ENCODE measurements at places on chromosomes 6 and 20.

- no peak for DNase-seq
These were observed 20.0 kb upstream of the VNN1 start for GRCh38 chr6:132733814-132734213.

DNA sequence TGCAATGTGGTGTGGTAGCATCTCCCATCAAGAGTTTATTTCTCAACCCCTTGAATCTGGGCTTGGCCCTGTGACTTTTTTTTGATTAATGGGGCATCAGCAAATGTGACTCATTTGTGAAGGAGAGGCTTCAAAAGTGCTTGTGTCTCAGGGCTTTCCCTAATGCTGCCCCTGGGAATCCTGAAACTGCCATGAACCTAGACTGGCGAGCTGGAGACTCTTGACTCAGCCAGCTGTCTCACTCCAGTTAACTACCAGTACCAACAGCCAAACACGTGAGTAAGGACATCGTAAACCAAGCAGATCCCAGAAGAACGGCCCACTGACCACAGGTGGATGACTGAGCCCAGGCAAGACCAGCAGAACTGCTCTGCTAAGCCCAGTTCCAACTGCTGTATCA, 72.8 kb upstream of the ADTRP start:
- DNase-seq = no peak

- DNase-seq = no peak
These were observed 133.9 kb downstream of the AGPAT4 start for GRCh38 chr6:161139766-161140553.

DNA sequence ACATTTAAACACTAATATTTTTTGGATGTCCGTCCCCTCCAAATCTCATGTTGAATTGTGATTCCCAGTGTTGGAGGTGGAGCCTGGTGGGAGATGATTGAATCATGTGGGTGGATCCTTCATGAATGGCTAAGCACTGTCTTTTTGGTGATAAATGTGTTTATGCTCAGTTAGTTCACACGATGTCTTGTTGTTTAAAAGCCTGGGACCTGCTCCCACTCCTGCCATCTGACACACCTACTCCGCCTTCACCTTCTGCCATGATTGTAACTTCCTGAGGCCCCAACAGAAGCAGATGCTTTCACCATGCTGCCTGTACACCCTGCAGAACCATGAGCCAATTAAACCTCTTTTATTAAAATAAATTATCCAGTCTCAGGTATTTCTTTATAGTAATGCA, 114.7 kb downstream of the TNFAIP3 start:
- no peak for DNase-seq

DNA sequence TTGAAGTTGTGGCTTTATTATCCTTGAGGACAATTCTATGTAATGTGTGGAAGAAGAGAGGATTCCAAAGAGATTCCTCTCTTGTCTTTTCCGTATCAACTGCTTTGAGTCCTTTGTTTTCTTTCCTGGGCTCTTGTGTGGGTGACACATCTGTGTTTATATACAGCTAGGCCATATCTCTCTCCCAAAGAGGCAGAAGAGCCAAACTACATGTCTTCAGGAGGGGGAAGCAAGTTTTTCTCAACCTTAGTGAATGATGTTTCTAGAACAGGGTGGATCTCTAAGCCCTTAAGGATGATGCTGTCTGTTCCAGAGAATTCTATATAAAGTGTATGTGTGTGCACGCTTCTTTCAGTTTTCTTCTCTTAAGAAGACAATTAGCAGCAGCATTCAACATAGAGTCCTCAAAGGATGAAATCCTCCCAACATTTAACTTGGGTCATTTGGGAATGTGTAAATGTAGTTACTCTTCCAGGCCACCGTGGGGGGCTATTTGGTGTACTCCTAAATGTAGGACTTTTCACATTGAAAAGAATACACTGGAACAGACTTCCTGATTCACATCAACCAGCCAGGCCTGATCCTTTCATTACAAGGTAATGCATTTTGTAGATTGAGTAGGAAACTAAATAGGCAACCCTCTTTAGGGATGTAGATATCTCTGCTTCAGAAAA, 92.8 kb upstream of the EEF1E1 start:
- no peak for DNase-seq

GRCh38 chr20:43824309-43825050, 90.2 kb upstream of the TOX2 start:
- no peak for DNase-seq

- DNase-seq = no peak
These were observed 159.4 kb upstream of the TAB2 start for GRCh38 chr6:149158076-149158475.

DNA sequence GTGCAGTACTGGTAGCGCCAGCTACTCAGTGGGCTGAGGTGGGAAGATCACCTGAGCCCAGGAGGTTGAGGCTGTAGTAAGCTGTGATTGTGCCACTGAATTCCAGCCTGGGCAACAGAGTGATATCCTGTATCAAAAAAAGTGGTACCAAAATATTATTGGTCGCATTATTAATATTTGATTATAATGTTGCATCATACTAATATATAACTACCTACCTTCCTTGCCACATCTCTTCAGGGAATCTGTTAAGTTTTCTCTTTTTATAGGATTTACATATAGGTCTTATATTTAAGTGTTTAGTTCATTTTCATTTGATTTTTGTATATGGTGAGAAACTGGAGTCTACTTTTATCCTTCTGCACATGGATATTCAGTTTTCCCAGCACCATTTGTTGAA, 66.3 kb upstream of the PHACTR3 start:
- no peak for DNase-seq

GRCh38 chr20:219290-220115, 7.6 kb upstream of the DEFB129 start:
- no peak for DNase-seq

GRCh38 chr6:105545228-105545920, 142.5 kb upstream of the PREP start:
- DNase-seq = no peak

GRCh38 chr6:164148788-164149187, 734.3 kb downstream of the QKI start:
- DNase-seq = no peak

DNA sequence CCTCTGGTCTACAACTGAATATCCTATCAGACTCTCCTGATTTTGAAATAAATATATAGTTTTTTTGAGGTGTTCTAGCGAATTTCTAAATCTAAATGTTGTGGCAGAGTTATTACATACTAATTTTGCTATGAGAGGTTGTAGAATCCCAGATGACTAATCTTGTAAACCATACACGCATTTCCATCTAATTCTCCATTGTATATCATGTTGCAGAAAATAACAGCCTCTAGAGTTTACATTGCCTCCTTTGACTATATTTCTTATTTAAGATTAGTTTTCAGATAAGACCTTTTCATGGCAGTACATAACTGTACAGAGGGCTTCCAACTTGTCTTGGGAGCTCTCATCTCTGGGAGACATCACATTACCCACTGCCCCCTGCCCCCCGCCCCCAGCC, 22.9 kb downstream of the PTPN1 start:
- no peak for DNase-seq

DNA sequence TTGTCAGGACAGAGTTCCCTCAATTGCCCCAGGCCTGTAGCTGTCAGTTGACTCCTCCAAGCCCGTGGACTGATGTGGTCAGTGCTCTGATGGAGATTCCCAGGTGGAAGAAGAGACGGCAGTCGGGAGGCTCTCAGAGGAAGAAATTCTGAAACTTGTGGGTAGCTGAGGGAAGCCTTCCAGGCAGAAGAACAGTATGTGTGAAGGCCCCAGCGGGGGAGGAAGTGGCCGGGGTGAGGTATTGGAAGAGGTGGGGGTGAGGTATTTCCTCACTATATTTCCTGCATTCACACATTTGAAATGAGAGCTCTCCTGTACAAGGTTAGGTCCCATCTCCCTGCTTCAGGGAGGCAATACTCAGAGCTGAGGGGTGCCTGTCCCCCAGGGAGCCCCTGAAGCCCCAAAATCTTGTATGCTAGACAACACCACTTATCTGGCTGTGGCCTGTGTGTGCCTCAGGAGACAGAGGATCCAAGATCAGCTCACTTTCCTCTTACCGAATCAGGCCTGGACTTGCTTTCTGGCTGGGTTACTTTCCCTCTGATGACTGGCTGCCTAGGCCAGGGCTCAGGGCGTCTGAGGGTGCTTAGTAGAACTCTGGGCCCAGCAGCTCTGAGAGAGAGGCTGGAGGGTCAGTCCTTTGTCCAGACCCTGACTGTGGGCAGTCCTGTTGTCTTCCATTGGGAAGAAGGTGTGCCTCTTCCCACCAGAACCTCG, 49.3 kb upstream of the MYL9 start:
- DNase-seq = peak; percentile 17

GRCh38 chr20:32053648-32054047, 1.6 kb downstream of the HCK start:
- no peak for DNase-seq

GRCh38 chr20:12455148-12455547, 537.5 kb downstream of the BTBD3 start:
- no peak for DNase-seq

- no peak for DNase-seq
These were observed 13.0 kb downstream of the ZC3H12D start for GRCh38 chr6:149471801-149472200.

GRCh38 chr6:170167657-170168159, 123.2 kb downstream of the DLL1 start:
- DNase-seq = no peak

GRCh38 chr6:88985901-88986300, 22.5 kb upstream of the RNGTT start:
- no peak for DNase-seq

- no peak for DNase-seq
These were observed 12.1 kb downstream of the MANBAL start for GRCh38 chr20:37301558-37301957.

GRCh38 chr6:64644024-64644423, 1008.4 kb downstream of the PHF3 start:
- DNase-seq = no peak

DNA sequence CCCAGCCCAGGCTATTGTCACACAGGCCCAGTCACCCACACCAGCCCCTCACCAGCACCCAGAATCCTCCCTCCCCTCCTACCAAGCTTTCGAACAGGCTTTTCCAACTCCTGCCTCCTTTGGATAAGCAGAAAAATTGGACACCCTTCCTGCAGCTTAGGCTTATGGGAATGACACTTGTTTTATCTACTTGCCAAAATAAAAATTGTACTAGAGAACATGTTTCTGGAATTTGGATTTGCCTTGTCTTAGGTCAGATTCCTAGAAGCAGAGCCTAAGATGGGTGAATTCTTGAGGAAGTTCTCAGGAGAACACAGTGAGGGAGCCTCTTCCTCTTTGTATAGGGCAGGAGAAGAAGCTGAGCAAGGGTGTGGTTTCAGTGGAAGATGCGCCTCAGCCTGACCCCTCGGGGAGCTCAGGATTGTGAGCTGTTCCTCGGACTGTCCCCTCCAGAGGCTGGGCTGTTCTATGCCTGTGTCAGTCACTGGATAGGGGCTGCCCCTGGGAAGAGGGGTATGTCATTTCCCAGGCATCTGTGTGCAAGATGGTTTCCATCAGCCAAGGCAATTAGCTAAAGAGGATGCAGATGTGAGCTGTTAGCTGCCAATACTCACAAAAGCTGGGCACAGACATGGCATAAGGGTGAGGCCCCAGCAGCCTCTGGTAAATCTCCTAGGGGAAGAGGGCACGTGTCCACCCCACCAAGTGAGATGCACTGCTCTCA, 33.9 kb downstream of the ITPR3 start:
- no peak for DNase-seq

DNA sequence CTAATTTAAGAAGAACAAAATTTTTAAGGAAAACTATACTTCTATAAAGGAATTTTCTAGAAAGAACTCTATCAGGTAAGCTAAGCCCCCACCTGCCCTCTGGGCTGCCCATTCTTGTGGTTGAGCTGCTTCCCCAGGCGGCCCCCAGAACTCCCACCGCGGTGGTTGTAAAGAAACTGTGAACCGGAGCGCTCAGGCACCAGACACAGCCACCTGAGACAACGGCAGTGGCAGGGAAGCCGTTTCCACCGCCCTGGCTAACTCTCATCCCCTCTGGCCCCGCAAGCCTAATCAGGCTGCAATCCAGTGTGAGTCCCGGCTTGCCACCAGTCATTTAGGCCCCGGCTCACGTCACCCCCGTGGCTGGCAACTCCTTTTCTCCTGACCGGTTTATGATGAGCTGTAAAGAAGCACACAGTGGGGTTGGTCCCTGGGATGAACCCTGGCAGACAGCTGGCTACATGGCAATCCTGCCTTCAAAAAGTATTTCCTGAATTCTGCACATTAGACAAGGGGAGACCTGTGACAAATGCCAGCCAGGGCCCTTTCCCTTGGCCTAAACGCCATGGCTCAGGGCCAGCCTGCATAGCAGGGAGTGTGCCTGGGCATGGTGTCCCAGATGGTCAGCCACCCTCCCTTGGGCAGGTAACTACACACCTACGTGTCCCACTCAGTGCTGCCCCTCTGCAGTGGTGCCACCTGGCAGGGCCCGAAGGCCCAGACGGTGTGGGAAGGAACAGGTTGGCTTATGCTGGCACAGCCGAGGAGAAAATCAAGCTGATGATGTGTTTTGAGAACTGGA, 63.8 kb upstream of the GPR31 start:
- no peak for DNase-seq

GRCh38 chr20:57369596-57369995, 18.5 kb downstream of the RAE1 start:
- no peak for DNase-seq

DNA sequence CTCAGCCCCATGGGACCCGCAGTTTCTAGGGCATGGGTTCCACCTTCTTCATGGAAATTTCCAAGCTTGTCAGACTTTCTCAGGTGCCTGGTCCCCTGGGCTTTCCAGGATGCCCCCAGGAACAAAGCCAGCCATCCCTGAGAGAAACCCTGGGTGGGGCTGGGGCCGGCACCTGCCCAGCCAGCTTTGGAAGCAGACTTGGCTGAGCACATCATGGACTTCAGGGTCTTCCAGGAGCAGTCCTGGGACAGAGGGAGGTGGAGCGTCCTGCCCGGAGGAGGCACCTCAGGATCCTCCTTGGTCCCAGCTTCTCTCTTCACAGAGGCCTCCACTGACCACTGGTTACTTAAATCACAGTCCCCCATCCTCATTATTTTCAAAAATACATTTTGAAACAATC, 13.5 kb downstream of the MYT1 start:
- DNase-seq = no peak

DNA sequence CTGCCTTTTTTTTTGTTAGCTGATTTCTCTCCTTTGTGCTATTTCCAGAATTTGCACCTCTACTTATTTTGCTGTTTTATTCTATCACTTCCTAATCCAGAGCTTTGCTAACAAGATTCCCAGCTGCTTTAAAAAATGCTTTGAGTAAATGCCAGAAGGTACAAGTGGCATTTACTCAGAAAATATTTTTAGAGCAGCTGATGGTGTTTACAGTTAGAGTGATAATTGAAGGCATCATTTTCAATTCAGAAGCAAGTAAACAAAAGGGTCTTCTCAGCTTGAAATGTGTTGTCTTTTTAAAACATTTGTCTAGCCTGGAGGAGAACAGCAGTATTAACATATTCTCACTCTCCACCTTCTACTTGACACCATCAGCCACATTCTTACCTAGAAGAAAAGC, 99.9 kb downstream of the OTOR start:
- no peak for DNase-seq

GRCh38 chr6:161590961-161591627, 317.2 kb upstream of the AGPAT4 start:
- no peak for DNase-seq

DNA sequence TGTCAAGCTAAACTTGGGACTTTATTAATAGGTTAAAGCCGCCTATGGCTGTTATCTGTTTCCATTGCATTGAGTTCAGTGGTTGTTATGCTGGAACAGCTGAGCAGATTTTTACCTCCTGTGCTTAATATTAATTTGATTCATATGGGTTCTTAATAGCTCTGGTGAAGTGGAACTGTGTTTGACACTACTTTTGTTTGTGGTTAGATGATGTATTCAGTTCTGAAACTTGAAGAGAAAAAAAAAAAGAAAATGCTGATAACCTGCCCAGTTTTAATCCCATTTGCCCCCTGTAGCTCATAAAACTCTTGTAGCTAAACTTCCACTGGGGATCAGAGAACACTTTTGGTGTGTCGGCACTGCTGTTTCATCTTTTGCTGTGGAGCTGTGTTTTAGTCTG, 117.8 kb downstream of the ZDHHC14 start:
- DNase-seq = no peak

Measured in stimulated activated CD8-positive, alpha-beta memory T cell treated with anti-CD3 and anti-CD28 coated beads, Interleukin-4, amount 100 ng/mL, for 1 hour (primary cell).